Right renal cortex interstitium (tissue), 3 donors: ENCODE measurements at places on chromosomes 7 and 10. TPM values are rescaled to one million over a fixed set of nuclear protein-coding genes. Genes with fewer than 3 reads are reported as not detected.

The HMX2 gene
- 1.4 TPM for polyA plus RNA-seq

GRCh38 chr10:31490858-31491504, 172.0 kb downstream of the ZEB1 start:
- DNase-seq = no peak

GRCh38 chr7:147513451-147513850, 1077.1 kb upstream of the C7orf33 start:
- DNase-seq = no peak

The SNX8 gene
- 37.1 TPM for polyA plus RNA-seq
